Gastroesophageal sphincter (tissue), 4 donors: ENCODE measurements at places on chromosomes 2 and 18. TPM values are rescaled to one million over a fixed set of nuclear protein-coding genes. Genes with fewer than 3 reads are reported as not detected.

- no peak for ATAC-seq
Measured at GRCh38 chr18:4181882-4182568, 273.1 kb downstream of the DLGAP1 start.

GRCh38 chr2:46424937-46425336, 54.4 kb upstream of the TMEM247 start:
- ATAC-seq, result no peak

- no peak for ATAC-seq
Measured at GRCh38 chr2:29290293-29291047, 175.3 kb downstream of the CLIP4 start.

The CHCHD5 gene
- 7.7 TPM for total RNA-seq

The HOXD8 gene
- total RNA-seq, result 2.3 TPM
